ENCODE measurements at places on chromosomes 1 and 21. TPM values are rescaled to one million over a fixed set of nuclear protein-coding genes. Genes with fewer than 3 reads are reported as not detected.

GRCh38 chr1:3521426-3521825 is 67.0 kb downstream of the ARHGEF16 start:
- no peak overlapping the region for H3K4me3 ChIP-seq
- no peaks in the 10 kb centered on the region for H3K36me3 ChIP-seq
- H3K4me1 ChIP-seq, result peaks cover 6% of the 10 kb centered on the region
- H3K27ac ChIP-seq, result no peak overlapping the region
- no peak for DNase-seq

DNA sequence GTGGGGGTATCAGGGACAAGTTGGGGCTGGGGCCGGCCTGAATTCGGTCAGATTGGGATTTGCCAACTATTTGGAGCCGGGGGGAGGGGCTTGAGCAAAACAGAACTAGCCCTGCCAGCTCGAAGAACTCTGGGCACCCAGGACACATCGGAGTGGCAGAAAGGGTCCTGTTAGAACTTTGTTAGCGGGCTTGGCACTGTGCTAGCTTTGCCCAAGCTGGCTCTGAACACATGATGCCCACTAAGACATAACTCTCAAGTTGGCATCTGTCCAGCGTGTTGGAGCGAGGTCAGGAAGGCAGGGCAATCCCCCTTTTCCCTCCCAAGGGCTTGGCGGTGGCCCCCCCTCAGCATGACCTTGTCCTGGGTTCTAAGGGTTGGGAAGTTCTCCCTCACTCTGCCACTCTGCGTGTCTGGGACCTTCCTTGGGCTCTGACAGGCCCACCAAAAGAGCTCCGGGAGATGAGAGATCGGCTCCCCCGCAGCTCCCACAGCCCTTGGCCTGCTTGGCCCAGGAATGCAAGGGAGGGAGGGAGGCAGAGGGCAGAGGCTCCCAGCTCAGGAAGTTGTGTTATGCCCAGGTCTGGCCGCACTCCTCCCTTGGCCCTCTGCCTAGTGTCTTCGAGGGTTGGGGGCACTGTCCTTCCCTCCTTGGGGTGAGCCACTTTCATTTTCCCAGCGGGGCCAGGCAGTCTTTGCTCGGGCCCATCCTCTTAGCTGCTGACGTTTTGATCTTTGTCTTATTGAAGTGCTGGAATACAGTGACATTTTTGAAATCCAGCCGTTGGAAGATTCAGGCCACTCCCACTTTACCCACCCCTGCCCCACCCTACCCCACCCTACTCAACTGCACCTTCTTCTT is 1.2 kb downstream of the LMNA start:
- DNase-seq, result peak; percentile 78
- H3K4me3 ChIP-seq, result peak overlapping the region; percentile 95
- H3K27ac ChIP-seq, result peak overlapping the region; percentile 92
- peaks cover 61% of the 10 kb centered on the region for H3K4me1 ChIP-seq
- H3K27me3 ChIP-seq, result no peaks in the 10 kb centered on the region
- peaks cover 53% of the 10 kb centered on the region for H3K36me3 ChIP-seq

DNA sequence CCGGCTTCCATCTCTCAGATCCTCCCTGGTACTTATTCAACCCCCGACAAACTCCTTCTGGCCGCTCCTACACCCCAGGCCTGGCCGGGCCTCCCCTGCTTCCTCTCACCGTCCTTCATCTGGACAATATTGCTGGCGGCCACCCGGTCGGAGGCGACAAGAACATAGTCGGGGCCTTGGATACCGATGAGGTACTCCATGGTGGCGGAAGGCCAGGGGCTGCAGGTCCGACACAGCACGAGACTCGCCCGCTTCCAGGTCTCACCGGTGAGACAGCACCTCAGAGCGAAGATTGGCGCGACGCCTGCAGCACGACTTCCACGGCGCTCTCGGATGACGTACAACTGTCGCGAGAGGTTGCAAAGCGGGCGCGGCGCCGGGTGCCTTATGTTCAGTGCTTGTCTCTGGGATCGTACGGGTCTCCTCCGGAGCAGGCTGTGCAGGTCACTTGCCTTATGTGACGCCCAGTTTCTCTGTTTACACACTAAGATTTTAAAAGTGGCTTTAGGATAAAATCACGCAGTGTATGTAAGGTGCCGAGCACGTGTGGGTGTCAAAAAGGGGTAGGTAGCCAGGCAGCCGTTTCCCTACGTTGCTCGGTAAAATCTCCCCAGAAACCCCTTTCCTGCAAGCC is at the start of gene PSMB2:
PSMB2 (minus strand) TSS at position 294 of the 634 bp plus-strand sequence; CDS start at position 200, 94 bp downstream.
- H3K36me3 ChIP-seq, result peaks cover 19% of the 10 kb centered on the region
- peak within 1 kb of the TSS; percentile 81 for H3K4me3 ChIP-seq
- DNase-seq, result peak; percentile 96
- H3K27me3 ChIP-seq, result peaks cover 16% of the 10 kb centered on the region
- peaks cover 6% of the 10 kb centered on the region for H3K4me1 ChIP-seq

- no peak overlapping the region for H3K4me3 ChIP-seq
- no peaks in the 10 kb centered on the region for H3K36me3 ChIP-seq
- 0 out of 2 replicates have a peak, but pooled peaks cover 3% of the 10 kb centered on the region for H3K27me3 ChIP-seq
- H3K4me1 ChIP-seq, result peaks cover 19% of the 10 kb centered on the region
- no peak overlapping the region for H3K27ac ChIP-seq
Measured at GRCh38 chr1:204589409-204590038, 73.3 kb downstream of the MDM4 start.

GRCh38 chr1:204520834-204521709 is 4.9 kb downstream of the MDM4 start:
- no peak overlapping the region for H3K4me3 ChIP-seq
- peaks cover 58% of the 10 kb centered on the region for H3K36me3 ChIP-seq
- no peaks in the 10 kb centered on the region for H3K27me3 ChIP-seq
- 0 out of 2 replicates have a peak, but pooled peaks cover 4% of the 10 kb centered on the region for H3K4me1 ChIP-seq
- DNase-seq, result peak; percentile 12

Gene MTARC1
- not detected for total RNA-seq

Gene ZNF593OS
- 0.24 TPM for total RNA-seq

Gene LIN28A
- not detected for total RNA-seq
